ENCODE measurements at places on chromosomes 6 and 20.
A peak's percentile ranks its signal among the peaks of the same experiment; 100 is the strongest.

DNA sequence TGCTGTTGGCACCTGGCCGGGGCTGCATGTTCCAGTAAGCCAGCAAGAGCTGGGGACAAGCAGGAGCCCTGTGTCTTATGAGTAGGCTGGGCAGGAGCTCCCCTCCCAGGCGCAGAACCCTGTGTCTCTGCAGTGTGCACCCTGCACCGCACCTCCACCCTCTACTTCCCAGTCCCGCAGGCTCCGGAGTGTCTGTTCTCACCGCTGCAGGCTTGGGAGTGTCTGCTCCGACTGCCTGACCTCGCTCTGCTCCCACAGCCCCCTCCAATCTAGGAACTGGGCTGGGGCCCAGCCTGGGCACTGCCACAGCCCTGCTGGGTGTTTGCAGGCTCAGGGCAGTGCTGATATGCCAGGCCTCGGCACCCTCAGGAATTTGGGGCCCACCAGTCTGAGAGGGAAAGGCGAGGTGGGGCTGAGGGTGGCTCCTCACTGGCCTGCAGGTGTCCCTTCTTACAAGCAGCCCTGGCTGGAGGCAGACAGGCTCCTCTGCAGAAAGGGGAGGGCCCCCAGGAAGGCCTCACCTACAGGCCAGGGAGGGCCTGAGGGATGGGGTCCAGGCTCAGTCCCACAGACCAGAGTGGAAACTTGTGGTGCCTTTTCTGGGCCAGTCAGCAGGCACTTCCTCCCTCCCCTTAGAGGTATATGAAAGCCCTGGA is 871.6 kb upstream of the GJE1 start:
- no peak for DNase-seq

DNA sequence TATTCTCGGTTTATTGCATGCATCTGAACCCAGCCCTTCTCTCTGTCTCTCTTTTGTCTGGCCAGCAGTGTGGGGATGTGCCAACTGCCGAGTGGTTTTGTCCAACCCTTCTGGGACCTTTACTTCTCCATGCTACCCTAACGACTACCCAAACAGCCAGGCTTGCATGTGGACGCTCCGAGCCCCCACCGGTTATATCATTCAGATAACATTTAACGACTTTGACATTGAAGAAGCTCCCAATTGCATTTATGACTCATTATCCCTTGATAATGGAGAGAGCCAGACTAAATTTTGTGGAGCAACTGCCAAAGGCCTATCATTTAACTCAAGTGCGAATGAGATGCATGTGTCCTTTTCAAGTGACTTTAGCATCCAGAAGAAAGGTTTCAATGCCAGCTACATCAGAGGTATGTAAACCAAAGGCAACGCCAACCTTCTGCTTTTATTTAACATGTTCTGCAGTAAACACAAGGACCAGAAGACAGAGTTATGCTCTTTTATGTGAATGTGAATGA is 65.8 kb downstream of the ADGRG6 start:
- DNase-seq, result no peak

DNA sequence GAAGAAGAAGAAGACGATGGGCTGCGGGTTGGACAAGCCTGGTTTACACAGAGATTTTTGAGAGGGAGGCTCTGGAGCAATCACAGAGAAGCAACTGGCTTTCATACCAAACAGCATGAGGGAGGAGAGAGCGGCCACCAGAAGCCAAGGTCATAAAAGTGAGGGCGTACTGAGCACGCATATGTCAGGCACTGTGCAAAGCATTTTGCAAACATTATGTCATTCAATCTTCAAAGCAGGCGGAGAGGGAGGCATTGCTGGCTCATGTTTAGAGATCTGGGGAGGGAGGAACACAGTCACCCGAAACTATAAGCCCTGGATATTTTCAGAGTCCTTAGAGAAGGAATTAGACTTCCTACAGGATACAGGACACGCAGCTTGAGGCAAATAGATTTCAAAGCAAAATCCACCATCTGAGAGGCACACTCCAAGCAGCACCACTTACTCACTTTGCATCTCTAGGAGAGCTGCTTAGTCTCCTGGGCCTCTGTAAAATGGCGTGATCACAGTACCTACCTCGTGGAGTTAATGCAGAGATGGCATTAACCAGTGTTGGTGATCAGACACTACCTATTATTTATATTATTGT is 24.6 kb downstream of the RAMACL start:
- DNase-seq, result no peak

DNA sequence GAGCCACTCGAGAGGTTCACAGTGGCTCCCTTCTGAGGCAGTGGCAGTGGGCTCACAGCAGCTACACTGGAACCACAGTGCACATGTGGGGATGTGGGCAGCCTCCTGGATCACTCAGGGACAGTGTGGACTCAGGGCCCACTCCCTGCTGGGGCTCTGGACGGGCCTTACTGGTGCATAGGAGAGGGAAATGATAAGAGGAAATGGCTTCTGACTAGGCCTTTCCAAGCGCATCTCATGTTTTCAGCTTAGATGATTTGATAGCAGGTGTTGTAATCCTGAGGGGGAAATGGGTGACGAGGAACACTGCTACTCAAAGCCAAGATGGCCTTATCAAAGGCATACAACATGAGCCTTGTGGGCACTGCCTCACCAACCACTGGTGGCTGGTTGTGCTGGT is 44.0 kb downstream of the PANK2 start:
- DNase-seq, result no peak

DNA sequence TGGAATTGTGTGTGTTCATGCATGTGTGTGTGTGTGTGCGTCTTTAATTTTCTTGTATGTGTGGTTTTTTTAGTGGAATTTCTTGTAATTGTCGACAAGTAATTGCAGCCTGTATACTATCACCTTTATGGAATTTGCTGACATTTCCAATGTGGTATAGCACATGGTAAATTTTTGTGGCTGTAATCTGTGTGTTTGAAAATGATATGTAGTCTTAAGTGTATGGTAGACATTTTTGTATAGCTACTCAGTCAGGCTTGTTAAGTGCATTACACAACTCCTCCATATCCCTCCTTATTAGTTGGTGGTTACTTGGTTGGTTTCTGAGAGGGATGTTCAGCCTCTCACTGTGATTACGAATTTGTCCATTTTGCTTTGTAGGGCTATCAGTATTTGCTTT is 384.5 kb upstream of the HSF2 start:
- DNase-seq, result no peak

DNA sequence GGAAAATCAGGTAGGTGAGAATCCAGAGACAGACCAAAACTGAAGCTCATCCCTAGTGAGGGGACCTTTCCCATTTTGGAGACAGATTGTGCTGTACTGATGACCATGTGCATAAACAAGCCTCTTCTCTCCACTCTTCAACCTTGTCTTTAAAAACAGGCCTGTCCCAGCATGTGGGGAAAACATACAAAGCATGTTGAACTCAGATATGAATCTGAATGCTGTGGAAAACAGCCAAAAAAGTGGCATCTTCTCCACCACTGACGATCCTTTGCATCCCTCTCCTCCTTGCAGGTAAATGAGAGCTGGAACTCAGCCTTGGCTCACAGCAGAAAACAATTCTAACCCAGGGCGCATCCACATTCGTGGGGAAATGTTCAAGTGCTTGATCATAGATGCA is 123.7 kb upstream of the FOXQ1 start:
- no peak for DNase-seq

- DNase-seq, result no peak
Measured at GRCh38 chr6:152301021-152301764, 336.0 kb downstream of the SYNE1 start.

DNA sequence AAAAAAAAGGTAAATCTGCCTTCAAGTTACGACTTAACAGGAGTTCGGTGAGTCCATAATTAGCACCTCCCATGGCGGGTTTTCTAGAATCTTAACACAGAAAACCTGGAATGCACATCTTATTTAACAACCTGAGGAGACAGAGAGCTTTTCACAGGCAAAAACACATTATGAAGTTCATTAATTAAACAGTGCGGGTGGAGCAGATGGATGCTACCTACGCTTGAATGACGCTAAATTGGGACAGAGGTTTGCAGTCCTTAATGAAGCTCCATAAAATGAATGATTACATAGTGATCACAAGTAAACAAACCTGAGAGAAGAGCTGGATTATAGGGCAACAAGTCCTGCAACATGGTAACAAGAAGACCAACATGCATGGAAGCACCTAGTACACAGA is 81.0 kb downstream of the INSM1 start:
- no peak for DNase-seq

GRCh38 chr20:39016041-39016440 is 53.9 kb downstream of the DHX35 start:
- DNase-seq, result no peak

DNA sequence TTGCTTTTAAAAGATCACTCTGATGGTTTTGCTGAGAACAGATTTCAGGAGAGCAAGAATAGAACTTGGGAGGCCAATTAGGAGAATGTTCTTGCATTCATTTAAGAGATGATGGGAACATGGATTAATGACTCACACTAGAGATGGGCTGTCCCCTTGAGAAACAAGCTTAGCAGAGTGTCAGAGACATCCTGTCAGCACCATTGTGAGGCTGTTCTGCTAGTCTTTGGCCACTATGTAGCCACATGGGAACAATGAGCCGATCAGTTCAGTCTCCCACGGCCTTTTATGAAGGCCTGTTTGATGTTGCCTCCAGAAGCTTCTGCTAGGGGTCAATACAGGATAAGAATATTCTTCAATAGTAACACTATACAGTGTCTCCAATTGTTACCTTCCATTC is 113.0 kb upstream of the EYA4 start:
- DNase-seq, result peak; percentile 64

- DNase-seq, result no peak
Measured at GRCh38 chr6:27662769-27663168, 189.9 kb upstream of the ZNF184 start.

DNA sequence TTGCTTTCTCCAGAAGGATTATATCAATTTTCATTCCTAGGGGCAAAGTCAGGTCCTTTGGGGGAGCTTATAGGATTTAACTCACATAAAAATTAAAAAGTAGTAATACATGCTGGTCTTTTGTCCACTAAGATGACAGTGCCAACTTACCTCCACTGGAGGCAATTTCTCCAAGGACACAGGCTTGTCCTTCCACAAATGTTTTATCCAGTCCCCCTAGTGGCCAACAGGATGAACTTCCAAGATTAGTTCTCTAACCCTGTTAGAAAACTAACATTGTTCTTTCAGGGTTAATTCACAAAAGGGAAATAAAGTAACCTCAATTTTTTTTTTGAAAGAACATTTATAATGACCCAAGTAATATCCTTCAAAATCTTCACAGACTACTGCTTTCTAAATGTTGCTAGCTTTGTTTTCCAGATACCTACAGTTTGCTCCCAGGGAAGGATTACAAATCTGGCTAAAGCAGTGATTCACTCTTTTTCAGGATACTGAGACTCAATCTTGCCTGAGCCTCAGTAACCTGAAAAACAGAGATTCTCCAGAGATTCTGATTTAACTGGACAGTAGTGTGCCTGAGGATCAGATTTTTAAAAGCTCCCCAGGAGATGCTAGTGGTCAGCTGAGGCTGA is 31.7 kb upstream of the UBR2 start:
- no peak for DNase-seq

DNA sequence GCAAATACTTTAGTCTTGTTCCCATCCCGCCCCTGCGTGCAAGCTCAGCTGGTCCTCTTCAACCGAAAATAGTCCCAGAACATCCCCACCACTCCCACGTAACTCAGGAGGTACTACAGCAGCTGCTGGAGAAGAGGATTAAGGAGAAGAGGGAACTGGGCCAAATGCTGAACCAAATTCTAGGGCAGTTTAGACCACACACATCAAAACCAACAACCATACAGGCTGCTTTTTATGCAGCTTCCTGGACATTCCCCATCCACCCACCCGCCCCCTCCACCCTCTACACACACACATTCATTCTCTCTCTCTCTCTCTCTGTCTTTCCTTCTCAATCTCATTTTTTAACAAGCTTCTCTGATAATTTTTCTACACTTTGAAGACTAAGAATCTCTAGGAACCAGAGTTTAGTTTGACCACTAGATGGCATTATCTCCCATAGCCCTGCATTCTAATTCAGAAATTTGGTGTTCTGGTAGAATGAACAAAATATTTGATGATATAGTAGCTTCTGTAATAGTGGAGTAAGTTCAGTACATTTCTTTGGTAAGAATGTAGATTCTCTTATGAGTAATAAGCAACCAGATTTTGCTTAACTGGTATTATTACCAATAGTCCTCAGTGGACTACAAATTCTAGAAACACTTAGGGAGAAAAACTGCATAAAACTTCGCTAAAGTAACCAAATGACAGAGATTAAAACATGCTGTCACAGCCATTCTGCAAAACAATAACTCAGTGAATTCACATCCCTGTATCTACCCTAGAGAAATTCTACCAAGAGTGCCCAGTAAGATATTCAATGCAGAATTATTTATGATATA is 52.1 kb upstream of the BEND6 start:
- no peak for DNase-seq

GRCh38 chr6:132084811-132085509 is 133.8 kb upstream of the CCN2 start:
- no peak for DNase-seq

DNA sequence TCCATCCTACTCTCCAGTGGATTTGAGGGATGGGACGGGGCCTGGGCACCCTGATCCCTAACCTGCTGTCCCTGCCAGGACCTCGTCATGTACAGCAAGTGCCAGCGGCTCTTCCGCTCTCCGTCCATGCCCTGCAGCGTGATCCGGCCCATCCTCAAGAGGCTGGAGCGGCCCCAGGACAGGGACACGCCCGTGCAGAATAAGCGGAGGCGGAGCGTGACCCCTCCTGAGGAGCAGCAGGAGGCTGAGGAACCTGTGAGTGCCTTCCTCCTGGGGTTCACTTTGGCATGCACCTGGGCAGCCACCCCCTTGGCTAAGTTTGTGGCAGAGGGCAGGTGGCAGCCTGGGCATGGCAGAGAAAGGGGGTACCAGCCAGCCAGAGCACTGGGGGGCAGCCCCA is 5.7 kb downstream of the CDC25B start:
- no peak for DNase-seq

DNA sequence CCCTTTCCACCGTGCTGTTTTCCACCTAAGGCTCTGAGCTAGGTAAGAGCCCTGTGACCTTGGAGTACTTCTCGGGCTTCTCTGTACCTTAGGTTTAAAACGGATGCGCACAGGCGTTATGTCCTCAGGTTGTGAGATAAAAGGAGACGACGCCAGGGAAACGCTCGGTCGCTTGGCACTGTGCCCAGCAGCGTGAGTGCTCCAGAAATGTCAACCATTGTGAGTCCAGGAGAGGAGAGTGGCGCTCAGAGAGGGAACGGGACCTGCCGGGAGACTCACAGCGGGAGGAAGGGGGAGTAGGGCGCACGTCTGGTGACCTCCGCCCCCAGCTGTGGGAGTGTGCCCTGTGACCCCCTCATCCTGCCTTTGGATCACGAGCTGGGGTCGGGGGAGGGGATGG is 33.8 kb upstream of the SCRT2 start:
- peak; percentile 35 for DNase-seq

- no peak for DNase-seq
Measured at GRCh38 chr6:137571854-137572253, 77.7 kb upstream of the OLIG3 start.

GRCh38 chr6:123804014-123804786 is 535 bp downstream of the NKAIN2 start:
- peak; percentile 69 for DNase-seq

GRCh38 chr6:36760685-36761435 is 63.2 kb downstream of the RAB44 start:
- no peak for DNase-seq

GRCh38 chr6:53984163-53984562 is 127.1 kb upstream of the MLIP start:
- DNase-seq, result peak; percentile 60

- no peak for DNase-seq
Measured at GRCh38 chr6:46296586-46296985, 125.8 kb upstream of the ENPP5 start.
